ENCODE measurements at places on chromosomes 1 and 21. TPM values are rescaled to one million over a fixed set of nuclear protein-coding genes. Genes with fewer than 3 reads are reported as not detected.

- no peak for DNase-seq
Measured at GRCh38 chr1:33719771-33720670, 143.9 kb upstream of the HMGB4 start.

GRCh38 chr1:110674337-110675059 is at the start of gene KCNA3:
TSS of gene KCNA3 (minus strand) at chr1:110674940. CDS start at chr1:110674809, 131 bp downstream.
- peak; percentile 61 for DNase-seq

DNA sequence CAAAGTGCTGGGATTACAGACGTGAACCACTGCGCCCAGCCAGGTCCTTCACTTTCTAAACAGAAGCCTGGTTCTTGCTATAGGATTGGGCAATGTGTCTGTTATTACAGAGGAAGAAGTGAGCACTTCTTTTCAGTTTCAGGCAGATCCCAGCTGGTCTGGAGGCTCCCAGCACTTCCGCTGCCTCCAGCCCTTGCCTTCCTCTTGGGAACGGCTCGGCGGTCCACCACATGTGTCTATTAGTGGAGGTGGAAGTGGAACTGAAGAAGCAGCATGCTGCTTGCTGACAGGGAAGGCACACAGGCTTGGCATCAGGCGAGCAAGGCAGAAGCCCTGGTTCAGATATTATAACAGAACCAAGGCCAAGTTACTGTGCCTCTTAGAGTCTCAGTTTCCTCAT is 17.0 kb downstream of the MKNK1 start:
- DNase-seq = no peak

Gene IFI44
- total RNA-seq = 34.2 TPM

GRCh38 chr1:226223786-226224244 is 351 bp downstream of the MIXL1 start:
- DNase-seq = no peak

DNA sequence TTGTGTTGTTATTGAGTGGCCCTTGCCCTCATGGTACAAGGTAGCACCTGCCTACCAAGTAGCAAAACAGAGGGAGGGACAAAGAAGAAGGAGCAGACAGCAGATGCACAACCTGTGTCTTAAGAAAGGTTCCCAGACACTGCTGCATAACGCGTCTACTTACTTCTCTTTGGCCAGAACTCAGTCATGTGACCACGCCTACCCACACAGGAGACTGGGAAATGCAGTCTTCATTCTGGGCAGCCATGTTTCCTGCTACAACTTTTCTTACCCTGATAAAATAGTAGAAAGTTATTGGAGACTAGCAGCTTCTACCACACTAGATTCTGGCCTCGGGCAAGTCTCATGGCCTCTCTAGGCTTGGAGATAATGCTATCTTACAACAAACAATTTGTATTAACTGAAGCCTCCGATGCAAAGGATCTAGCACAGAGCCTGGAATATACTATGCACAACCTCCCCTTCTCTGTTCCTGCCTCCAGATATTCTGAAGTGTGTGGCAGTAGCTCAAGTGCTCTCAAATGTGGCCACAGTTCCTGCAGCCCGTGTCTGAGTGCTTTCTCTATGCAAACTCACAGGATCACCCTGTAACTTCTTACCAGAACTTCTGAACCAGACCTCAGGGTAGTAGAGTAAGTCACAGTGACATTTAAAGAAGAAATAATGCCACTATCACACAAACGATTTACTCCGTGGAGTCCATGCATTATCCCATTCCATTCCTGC is 34.1 kb upstream of the BTG2 start:
- no peak for DNase-seq

DNA sequence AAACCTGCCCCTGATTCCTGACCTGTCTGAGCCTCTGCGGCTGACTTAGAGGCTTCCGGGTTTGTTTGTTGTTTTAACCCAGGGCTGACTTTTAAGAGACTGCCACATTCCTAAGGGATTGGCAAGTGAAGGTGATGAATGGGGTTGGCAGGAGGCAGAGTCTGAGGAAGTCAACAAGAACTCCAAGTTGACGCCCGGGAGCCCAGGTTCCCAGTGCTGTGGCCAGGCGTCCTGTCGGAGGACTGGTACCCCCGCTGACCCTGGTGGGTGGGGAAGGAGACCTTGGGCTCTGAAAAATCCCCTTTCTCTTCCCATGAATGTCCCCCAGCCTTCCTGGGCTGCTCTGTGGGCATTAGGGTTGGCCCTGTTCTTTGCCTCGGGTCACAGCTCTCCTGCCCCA is 19.7 kb upstream of the EPS8L3 start:
- DNase-seq = no peak

Measured in frontal cortex (tissue), 4 donors.